ENCODE measurements at places on chromosomes 5 and 9.
A peak's percentile ranks its signal among the peaks of the same experiment; 100 is the strongest.

- DNase-seq = no peak
Observed at GRCh38 chr9:127546125-127546832, 65.8 kb upstream of the STXBP1 start.

DNA sequence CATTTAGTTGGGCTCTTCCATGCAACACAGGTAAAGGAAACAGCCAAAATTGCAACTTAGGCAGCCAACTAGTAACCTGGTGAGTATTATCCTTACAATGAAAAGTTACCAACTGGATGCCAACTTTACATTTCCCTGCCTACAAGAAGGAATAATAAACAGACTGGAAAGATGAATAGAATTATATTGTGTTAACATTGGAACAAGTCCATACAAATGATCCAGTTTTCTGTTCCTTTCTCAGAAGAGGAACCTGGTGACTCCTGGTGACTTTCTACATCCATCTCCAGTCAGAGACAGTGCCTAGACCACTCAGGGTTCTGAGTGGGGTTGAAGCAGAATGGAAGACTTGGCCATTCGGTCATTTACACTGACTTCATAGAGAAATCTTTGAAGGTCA, 20.6 kb downstream of the MARCHF3 start:
- no peak for DNase-seq

DNA sequence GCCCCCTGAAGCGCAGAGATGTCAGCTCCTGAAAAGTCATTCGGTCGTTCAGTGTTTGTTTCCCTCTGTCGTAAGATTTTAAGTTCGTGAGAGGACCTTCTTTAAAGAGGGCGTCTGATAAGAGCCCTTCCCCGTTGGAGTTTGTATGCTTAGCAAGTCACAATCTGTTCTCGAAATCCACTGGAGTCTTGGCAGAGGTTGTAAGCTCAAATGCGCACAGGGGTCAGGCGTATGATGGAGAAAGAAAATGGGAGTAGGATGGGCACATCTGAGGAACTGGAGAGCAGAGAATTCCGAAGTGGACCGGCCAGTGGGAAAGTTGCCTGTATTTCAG, 710 bp downstream of the HSD17B4 start:
- peak; percentile 53 for DNase-seq

DNA sequence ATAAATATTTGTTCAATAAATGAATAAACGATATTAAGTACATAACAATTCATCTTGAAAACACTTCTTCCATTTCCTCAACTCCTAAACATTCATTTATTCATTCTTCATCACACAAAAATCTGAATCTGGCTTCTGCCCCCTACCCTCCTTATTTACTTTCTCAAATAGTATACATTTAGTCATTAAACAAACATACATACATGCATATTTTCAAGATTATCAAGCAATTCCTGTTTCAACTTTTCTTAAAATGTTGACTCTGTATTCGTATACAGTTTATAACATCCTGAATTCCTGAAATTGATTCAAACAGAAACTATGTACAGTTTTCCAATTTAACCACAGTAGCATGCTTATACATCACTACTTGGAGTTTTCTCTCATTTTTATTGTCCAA, 129.0 kb downstream of the MUSK start:
- no peak for DNase-seq

GRCh38 chr9:38393128-38393796, 760 bp downstream of the ALDH1B1 start:
- no peak for DNase-seq

DNA sequence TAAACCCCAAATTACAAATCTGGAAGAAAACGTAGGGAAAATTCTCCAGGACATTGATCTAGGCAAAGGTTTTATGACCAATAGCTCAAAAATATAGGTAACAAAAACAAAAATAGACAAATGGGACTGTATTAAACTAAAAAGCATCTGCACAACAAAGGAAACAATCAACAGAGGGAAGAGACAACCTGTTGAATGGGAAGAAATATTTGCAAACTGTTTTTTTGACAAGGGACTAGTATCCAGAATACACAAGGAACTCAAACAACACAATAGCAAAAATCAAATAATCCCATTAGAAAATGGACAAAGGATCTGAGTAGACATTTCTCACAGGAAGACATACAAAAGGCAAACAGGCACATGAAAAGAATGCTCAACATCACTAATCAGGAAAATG, 386.3 kb downstream of the ENC1 start:
- no peak for DNase-seq

DNA sequence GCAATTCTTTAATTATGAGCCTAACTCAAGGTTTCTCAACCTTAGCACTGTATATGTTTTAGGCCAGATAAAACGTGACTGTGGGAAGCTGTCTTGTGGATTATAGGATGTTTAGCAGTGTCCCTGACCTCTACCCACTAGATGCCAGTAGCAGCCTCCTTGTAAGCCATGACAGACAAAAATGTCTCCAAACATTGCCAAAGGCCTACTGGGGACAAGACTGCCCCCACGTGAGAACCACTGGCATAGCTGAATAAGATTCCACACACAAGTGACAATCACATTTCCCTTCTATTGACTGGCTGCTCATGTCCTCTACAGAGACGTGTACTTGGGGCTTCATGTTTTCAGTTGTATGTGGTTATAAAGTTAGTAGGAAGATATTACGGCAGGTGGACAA, 55.4 kb downstream of the GOLM1 start:
- DNase-seq = peak; percentile 18

DNA sequence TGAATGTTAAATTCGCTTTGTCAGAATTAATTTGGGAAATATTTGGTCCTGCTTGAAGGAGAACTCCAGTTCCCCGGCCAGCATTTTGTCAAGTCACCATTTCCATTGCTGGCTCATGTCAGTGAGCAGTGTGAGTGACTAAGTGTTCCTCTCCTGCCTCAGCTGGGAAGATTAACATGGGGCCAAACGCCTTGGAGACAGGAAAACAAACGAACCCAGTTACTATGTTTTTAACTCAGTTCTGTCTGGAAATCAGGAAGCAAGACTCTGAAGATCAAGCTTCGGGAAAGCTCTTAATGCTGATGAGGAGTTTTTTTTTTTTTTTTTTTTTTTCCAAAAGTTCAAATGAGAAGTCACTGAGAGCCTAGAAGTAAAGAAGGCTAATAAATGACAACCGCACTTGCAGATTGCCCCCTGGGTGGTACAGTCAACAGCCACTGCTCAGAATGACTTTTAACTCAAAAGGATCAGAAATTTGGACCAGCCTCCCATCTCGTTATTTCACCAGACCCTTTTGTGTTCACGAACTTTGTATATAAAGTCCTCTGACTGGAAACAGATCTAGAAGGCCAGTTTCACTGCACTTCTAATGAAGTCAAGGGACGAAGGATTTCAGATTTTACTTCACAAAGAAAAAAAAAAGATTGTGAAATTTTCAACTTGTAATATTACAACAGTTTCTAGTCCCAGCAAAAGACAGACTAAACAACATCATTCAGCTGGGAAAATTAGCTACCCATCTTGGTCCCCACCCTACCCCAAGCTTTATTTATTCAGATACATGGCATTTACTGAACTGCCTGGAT, 121.3 kb downstream of the LHFPL2 start:
- DNase-seq = peak; percentile 45
